ENCODE measurements at places on chromosomes 1 and 21.

DNA sequence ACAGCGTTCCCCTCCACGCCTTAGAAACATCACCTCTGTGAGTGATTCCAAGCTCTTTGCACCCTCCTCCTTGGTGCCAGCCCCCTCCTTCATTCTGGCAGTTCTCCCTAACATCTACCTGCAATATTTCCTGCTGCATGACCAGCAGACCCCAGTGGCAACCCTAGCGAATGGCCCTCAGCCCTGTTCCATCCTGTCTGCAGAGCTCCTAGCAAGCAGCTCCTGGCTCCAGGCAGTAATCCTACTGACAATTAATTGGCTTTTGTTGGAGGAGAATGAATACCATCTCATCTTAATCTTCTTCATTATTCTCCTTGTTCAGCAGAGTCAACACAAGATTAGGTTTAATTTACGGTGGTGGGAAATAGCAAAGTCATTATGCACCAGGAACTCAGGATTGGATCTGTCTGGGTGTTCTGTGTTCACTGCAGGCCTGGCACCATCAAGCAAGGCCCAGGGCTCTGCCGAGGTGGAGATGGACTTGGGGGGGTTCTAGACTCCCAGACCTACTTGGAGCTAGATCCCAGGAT lies 12.4 kb downstream of the FBXO2 start:
- DNase-seq, result no peak

GRCh38 chr1:107545879-107546278 lies 405.0 kb downstream of the NTNG1 start:
- DNase-seq, result no peak

DNA sequence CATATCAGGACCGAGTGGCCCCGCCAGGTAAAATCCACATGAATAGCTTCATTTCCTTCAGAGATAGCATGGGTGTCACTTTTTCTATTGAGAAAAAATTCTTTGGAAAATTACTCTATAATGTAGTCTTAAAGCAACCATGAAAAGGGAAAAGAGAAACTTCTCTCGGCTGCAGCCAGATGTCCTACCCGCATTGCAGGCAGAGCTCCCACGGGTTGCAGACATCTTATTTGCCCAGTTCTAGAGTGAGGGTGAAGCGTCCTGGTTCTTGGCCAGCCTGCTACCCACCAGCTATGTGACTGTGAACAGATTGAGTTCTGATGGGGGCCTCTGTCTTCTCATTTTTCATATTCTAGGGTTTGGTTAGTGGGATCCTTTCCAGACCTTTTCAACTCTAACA lies 5.0 kb downstream of the ATP1B1 start:
- DNase-seq, result no peak

DNA sequence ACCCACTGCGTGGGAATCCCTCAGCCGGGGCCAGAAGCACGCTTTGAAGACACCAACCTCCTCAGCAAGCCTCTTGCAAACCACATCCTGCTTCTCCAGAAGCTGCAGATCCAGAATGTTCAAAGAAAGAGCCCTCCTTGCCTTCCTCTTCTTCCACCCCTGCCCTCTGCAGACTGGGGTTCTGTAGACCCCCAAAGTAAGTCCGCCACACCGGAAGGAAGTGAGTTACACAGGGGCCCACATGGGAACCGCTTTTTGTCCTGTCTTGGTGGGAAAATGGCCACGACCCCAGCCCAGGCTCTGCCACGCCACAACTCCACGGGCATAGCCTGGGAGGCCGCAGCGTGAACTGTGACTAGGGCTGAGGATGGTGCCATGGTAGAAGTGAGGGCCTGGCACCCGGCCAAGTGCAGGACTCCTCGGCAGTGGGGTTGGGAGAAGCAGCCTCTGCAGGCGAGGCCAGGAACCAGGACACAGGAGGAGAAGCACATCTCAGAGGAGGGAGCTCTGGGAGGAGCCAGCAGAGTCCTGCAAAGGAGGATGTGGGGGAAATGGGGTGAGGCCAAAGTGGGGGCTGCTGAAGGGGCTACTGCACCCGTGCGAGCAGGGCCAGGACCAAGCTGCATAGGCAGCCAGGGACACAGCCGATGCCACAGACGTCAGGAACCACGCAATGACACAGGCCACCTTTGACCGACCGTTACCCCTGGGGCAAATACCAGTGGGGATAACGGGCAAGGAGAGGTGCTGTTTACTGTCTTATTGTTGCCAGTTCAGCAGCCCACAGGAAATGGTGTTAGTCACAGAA lies 30.9 kb downstream of the PDE9A start:
- no peak for DNase-seq

- DNase-seq, result no peak
Observed at GRCh38 chr1:173406783-173407230, 70.3 kb upstream of the PRDX6 start.

GRCh38 chr1:115874904-115875303 lies 34.0 kb upstream of the NHLH2 start:
- DNase-seq, result no peak

DNA sequence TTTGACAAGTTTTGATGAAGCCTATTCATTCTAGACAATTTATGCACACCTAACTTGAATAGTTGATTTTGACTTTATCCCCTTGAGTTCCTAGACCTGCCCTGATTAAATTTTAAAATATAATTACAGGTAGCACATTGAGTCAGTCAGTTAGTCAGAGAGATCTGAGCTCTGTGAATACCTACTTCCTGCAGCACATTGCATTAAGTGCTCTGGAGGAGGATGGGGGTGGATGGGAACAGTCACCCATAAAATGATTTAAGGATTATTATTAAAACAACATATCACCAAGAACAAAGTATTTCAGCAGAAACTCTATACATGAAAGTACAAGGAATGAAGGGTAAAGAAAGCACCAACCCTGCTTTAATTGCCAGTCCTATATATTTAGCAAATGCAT lies 11.8 kb upstream of the RPF1 start:
- DNase-seq, result peak; percentile 77

- no peak for DNase-seq
Observed at GRCh38 chr1:28507646-28508434, 2.0 kb downstream of the RCC1 start.

DNA sequence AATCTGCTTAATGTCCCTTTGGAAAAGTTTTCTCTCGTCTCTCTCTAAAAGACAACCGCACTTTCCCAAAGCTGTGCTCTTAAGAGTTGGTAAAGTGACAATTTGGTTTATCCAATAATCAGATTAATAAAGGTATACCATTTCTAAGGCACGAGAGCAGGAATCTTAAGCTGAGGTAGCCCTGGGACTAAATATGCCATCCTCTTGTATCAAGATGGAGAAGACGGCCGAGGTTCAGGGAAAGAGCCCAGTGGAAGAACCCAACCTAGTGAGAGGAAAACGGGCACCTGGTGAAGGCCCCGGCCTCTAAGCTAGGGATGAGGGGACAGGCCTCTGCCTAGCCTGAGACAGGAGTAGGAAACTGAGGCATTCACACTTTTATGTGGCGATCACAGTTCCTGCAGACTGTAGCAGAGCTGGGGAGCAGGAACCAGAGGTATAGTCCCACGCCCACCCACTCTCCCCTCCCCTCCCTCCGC lies 334 bp upstream of the SARS1 start:
- no peak for DNase-seq

- no peak for DNase-seq
Observed at GRCh38 chr1:108561689-108562326, 1.9 kb downstream of the EEIG2 start.

GRCh38 chr1:162386292-162387225 lies 5.0 kb downstream of the C1orf226 start:
- DNase-seq, result no peak

- DNase-seq, result no peak
Observed at GRCh38 chr1:4976859-4977440, 322.5 kb downstream of the AJAP1 start.

GRCh38 chr1:160821627-160822026 lies 25.7 kb downstream of the LY9 start:
- DNase-seq, result no peak

DNA sequence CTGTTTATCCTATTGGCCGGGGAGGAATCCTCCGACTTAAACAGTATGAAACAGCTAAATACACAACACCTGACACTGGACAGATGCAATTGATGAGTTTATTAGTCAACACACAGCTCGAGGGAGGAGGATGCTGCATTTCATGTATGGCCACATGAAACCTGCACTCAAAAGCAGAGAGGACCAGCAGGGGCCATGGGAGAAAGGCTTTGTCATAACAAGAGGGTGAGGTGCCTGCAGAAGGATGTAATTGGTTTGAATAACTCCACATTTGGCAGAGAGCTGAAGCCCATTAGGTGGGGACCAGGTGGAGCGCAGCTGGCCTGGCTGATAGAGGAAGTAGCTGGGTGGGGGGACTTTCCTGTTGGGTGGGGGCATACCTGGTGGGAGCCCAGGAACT lies 599.1 kb downstream of the PTPRU start:
- DNase-seq, result no peak

GRCh38 chr1:157154291-157154690 lies 16.1 kb upstream of the ETV3 start:
- no peak for DNase-seq

- no peak for DNase-seq
Observed at GRCh38 chr1:47436979-47437446, 831 bp upstream of the FOXD2 start.

GRCh38 chr1:46477153-46477929 lies 12.3 kb upstream of the DMBX1 start:
- DNase-seq, result peak; percentile 56

- no peak for DNase-seq
Observed at GRCh38 chr1:38571726-38572125, 287.8 kb downstream of the RRAGC start.

- no peak for DNase-seq
Observed at GRCh38 chr1:211715971-211716370, 40.5 kb upstream of the NEK2 start.

GRCh38 chr1:183598386-183598785 lies 8.1 kb upstream of the NCF2 start:
- no peak for DNase-seq

DNA sequence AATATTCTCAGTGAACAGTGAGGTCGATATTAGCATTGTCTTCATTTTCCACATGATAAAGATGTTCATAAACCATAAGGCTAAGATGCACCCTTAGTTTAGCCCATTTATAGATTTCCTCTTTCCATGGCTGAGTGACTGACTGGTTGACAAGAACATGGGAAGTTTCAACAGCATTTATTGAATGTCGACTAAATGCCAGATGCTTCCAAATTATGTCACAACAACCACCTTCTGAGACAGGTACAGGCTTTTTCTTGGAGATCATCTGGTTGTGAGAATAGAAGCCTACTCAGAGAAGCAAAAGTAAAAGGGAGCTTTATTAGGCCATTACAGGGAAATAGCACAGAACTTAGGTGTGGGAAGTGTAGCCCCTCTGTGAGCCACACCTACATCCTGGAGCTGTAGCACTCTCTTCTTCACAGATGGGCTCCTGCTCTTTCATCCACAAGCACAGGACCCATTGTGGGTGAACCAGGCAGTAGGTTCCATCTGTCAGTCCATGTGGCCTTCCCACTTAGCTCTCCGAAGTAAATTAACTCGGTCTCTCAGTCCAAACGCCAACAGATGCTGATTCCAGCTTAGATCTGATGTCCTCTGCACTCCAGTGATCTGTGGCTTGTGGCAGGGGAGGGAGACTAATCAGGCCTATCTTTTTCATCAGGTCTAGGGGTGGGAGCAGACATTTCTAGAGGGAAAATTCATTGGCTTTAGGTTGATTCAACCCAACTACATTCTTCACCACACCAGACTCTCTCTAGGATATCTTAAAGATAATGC lies 14.3 kb downstream of the ATP2B4 start:
- no peak for DNase-seq

- no peak for DNase-seq
Observed at GRCh38 chr1:28573564-28573963, 18.5 kb upstream of the RAB42 start.

- DNase-seq, result no peak
Observed at GRCh38 chr1:16980473-16981268, at the start of gene MFAP2. Gene MFAP2 (minus strand): TSS chr1:16980620. CDS start chr1:16978273, 2,347 bp downstream.

DNA sequence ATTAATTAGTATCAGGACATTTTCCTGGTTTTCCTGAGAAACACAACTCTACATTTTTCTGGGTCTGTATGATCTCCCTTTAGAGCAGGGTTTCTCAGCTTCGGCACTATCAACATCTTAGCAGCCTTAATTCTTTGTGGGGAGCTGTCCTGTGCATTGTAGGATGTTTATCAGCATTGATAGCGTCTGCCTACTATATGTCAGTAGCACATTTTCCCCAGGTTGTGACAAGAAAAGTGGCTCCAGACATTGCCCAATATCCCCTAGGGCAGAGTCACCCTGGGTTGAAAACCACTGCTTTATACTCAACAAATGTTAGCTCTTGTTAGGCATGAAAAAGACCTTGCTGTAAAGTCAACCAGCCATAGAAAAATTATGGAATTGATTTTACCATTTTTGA lies 195.1 kb upstream of the FMN2 start:
- no peak for DNase-seq

DNA sequence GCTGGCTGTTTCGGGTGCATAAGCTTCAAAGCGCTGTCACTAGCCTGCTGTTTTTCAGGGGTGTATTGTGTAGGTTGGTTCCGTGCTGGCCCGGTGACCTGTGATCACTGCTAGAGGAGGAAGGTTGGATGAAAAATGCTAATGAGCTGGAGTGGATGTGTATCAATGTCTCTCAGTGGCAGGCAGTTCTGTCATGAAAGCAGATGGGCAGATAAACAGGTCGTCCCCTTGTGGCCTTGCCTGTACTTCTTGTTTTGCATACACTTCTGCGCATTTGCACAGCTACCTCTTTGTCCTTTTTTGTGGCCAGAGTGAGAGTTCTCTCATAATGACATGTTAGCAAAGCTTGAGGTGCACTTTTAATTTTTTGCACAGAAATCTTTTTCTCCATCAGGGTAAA lies 2.9 kb downstream of the SELENON start:
- DNase-seq, result no peak

GRCh38 chr1:199616947-199617346 lies 410.6 kb upstream of the NR5A2 start:
- no peak for DNase-seq

- no peak for DNase-seq
Observed at GRCh38 chr1:116359060-116359830, 13.8 kb upstream of the ATP1A1 start.

DNA sequence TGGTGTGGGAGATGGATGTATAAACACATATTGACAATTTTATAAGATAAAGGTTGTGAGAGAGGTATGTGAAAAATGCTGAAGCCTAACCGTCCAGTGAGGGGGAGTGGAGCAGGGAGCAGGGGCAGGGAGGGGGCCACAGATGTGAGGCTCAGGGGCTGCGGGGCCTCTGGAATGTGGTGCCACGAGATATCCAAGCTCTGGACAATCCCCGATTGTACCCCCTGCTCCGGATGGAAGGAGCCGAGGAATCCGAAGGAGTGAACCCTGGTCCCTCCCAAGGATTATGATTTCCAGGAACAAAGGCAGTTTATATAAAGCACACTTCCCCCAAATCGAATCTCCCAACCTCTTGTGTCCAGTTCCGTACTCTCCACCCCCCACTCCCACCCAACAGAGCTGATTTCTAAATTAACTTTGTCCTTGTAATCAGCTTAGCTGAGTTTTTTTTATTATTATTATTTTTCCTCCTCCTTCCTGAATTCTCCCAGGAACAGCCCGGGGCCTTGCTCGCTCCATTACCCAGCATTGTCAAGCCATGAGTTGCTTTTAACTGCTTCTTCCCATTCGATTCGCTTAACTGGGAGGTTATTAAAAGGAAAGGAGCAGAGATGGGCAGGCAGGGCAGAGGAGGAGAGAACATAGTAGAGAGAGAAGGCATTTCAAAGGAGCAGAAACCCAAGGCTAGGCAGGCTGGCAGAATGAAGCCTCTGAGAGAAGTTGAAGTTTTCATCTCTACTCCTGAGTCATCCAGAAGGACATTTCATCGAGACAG lies 9.4 kb downstream of the KIRREL1 start:
- no peak for DNase-seq

GRCh38 chr1:54365847-54366246 lies 40.3 kb downstream of the SSBP3 start:
- DNase-seq, result no peak

GRCh38 chr1:7438396-7438785 lies 332.7 kb upstream of the VAMP3 start:
- no peak for DNase-seq

All from putamen (tissue), 1 donor.